ENCODE measurements at places on chromosomes 11 and 22.
A peak's percentile ranks its signal among the peaks of the same experiment; 100 is the strongest.

GRCh38 chr11:93340223-93340622 lies 9.7 kb downstream of the DEUP1 start:
- no peak for DNase-seq

DNA sequence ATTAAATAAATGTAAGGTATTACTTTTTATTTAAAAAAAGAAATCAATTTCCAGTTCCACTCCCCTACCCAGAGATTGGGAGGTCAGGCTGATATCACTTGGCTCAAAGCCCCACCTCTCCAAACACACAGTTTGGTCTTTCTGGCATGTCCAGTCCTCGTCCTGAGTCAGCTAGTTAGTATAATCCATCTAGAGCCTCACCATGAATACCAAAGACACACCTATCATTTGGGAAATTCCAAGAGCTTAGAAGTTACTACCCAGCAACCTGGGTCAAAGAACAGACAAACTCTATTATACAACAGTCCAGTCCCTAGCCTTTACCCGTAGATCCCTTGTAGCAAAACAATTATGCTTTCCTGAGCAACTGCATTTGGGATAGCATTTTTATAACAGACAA lies 9.4 kb downstream of the TREH start:
- no peak for DNase-seq

DNA sequence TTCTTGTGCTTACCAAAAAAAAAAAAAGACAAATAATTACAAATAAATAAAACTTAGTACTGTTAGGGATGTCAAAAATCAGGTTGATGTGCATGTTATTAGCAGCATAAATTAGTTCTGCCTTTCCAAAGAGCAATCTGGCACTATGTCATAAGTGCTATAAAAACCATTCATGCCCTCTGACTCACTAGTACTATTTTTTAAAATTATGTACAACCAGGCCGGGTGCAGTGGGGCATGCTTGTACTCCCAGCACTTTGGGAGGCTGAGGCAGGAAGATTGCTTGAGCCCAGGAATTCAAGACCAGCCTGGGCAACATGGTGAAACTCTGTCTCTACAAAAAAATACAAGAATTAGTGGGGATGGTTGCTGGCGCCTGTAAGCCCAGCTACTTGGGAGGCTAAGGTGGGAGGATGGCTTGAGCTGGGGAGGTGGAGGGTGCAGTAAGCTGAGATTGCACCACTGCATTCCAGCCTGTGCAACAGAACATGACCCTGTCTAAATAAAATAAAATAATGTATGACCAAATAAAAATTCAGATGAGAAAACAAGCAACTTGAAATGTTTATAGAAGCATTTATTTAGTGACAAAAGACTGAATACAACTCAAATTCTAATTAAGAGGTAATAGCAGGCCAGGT lies 25.3 kb downstream of the UEVLD start:
- no peak for DNase-seq

DNA sequence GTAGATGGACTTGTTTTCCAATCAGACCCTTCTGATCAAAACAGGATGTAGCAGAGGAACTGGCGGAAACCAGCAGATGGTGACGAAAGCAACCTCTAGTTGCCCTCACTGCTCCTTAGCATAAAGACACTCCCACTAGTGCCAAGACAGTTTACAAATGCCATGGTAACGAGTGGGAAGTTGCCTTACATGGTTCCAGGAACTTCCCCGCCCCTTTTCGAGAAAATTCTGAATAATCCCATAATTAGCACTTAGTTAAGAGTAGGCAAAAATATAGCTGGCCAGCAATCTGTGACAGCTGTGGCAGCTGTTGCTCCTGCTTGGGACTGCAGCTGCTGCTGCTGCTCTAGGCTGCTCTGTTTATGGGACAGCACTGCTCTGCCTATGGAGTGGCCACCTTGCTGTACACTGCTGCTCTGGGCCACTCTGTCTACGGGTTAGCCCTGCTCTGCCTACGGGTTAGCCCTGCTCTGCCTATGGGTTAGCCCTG lies 33.4 kb upstream of the SORL1 start:
- DNase-seq = peak; percentile 61

DNA sequence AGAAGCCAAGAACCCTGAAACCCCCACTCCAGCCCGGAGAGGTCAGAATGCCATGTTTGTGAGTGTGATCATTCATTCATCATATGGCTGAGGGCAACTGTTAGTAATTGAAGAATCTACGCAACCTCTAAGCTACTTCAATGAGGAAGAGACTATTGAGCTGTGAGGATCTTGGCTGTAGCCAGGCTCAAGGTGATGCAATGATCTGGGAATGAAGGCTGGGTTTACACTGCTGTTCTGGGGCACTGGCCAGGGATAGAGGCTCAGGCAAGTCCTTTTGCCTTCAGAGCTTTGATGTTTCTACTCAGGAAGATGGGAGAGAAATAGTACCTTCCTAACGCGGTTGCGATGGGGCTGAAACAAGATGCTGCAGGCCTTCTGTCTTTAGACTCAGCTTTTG lies 12.9 kb downstream of the CRYBB2 start:
- no peak for DNase-seq

- DNase-seq = no peak
Measured at GRCh38 chr11:119423509-119424254, 710 bp upstream of the THY1 start.

GRCh38 chr22:44438481-44439131 lies 59.4 kb downstream of the RTL6 start:
- no peak for DNase-seq

- no peak for DNase-seq
Measured at GRCh38 chr11:126791446-126791845, 209.1 kb downstream of the KIRREL3 start.

- DNase-seq = no peak
Measured at GRCh38 chr22:48856308-48856615, 971.4 kb downstream of the BRD1 start.

DNA sequence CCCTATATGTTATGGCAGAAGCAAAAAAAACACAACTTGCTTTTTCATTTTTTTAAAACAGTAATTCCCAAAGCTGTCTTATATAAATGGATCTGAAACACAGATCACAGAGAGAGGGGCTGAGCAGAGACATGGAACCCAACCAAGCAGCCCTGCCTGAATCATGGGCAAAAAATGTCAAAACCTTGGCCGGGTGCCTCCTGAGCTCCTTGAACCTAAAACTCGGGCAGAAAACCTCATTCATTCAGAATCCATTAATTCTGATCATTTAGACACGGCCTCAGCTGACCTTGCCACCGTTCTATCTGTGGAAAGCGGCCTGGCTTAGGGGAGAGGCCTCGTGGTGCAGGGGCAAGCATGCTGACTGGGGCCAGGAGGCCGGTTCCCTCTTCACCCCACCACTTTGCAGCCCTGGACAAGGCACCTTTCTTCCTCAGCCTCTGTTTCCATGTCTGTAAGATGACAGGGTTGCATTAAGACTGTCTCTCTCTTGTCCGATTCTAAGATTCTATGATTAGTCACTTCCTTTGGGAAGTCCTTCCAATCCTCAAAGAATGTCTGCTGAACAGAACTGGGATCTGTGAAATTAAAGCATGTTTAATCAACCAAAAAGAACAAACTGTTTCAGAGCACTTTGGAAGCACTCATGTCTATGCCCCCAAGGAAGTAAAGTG lies 26.0 kb downstream of the TENM4 start:
- peak; percentile 55 for DNase-seq

GRCh38 chr11:733072-733471 lies 14.2 kb upstream of the TALDO1 start:
- DNase-seq = no peak

DNA sequence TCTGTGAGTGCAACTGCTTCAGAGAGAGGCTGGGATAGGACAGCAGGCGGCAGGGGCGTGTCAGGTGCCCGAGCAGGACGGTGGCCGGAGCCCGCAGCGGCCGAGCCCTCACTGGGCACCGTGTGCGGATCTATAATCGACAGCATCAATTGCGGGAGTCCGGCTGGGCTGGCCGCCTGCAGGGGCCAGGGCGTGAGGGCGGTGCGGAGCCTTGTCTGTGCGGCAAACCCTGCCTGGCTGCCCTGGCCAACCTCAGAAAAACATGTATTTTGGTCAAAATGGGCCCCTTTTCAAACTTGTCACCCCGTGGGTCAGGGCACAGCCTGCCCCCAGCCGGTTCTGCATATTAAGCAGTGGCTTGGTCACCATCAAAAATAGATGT lies 91.3 kb upstream of the KCNQ1OT1 start:
- peak; percentile 46 for DNase-seq

DNA sequence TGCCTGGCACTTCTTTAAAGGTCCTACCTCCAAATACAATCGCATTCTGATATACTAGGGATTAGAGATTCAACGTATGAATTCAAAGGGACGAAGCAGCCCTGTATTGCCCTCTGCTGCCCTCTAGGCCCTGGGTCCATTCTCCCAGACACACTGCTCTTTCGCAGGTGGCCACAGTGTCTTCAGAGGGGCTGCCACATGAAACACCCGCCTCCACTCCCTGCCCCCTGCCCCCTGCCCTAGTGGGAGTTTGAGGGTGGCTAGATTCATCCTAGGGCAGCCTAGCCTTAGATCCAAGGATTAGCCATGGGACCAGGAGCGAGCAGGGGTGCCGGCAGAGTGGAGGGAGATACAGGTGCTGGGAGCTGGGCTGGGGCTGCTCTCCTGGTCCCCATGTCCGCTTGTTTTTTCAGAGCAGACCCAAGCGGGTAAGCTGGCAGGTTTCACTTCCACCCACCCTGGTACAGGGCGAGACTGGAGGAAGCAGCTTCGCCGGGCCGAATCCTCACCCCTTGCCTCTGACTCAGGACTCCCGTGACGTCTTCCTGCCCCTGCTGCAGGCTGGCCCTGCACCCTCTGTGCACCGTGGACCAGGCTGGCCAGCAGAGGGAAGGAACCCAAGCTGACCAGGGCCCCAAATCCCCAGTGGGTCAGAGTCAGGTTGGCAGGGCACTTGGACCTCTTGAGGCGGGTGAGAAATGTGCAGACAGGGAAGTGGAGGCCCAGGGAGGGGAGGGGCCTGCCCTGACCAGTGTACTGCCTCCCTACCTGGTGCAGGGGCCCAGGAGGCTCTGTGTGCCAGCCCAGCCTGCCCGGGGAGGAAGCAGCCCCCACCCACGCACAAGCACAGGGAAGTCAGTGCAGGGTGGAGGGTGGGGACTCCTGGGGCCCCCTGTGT lies 28.4 kb upstream of the HMOX1 start:
- no peak for DNase-seq

GRCh38 chr11:20037396-20038153 lies 122.7 kb downstream of the DBX1 start:
- no peak for DNase-seq

DNA sequence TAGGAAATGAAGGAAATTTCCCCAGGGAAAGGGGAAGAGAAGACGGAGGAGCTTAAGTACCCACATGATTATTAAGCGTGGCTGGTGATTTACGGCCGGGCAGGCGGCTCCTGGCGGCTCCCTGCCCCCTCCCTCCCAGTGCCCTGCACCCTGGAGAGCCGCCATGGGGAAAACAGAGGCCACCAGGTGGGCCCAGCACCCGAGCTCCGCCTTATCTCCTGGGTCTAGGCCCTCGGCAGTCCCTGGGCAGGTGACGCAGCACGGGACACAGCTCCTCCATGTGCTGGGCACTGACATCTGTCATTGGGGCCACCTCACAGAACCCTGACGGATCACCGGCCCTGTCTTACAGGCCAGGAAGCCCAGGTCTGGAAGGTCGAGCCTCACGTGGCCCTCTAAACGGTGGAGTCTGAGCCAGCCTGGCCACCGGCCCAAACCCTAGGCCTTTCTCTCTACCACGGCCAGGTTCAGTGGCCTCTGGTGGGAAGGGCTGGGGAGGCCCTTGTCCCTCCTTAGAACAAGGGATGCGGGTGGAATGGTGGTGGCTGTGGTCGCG lies 60.2 kb upstream of the PPARA start:
- DNase-seq = peak; percentile 29

DNA sequence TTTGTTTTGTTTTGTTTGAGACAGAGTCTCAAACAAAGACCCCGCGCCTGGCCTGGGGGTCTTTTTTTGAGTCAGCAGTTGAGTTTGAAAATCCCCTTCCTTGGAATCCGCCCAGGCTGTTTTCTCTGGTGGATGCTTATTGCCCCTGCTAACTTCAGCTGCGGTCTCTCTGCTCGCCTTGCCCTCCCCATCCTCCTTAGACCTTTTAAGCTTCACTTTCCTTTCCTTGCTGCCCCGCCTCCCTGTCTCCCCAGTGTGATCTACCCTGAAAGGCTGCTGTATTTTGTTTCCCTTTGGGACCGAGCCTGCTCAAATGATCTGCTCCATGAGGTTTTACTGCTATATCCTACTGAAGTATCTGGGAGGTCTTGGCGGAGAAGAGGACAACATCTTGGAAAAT lies 2.5 kb downstream of the USP18 start:
- DNase-seq = no peak

GRCh38 chr11:128841461-128842072 lies 25.5 kb downstream of the KCNJ1 start:
- peak; percentile 60 for DNase-seq

GRCh38 chr11:89184021-89184420 lies 6.3 kb downstream of the TYR start:
- no peak for DNase-seq

DNA sequence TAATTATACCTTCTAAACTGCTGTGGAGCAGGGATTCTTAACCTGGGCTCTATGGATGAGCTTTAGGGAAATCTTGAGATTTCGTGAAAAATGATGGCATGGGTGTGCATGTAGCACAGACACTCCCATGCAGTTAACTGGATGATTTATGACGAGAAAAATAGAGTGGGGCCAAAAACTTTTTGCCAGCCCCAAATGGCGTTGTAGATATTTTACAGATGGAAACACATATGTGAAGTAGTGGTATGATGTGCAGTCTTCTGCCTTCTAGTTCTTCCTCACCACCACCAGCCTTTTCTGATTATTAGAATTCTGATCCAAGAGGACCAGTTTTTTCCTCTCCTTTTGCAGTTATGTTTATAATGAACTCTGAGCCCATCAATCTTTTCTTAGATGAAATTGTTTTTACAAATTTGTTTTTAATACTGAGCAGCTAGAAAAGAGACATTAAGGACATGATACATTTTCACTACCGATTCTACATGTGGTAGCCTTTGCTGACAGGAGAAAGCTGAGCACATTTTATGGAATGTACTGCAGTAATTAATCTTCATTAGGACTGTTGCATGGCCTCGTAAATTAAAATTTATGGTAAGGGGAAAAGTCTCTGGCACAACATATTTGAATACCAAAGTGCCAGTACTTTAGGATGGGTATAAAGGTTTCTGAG lies 261.4 kb downstream of the DDX10 start:
- DNase-seq = no peak

GRCh38 chr11:4072668-4073285 lies 21.8 kb upstream of the RRM1 start:
- DNase-seq = peak; percentile 52

GRCh38 chr11:416051-416756 lies 1.4 kb upstream of the SIGIRR start:
- DNase-seq = no peak

GRCh38 chr11:17648528-17648927 lies 70.8 kb upstream of the MYOD1 start:
- DNase-seq = no peak

GRCh38 chr22:25139062-25139461 lies 60.6 kb upstream of the CRYBB3 start:
- no peak for DNase-seq

GRCh38 chr11:62709247-62710000 lies 1.9 kb downstream of the GNG3 start:
- peak; percentile 98 for DNase-seq

DNA sequence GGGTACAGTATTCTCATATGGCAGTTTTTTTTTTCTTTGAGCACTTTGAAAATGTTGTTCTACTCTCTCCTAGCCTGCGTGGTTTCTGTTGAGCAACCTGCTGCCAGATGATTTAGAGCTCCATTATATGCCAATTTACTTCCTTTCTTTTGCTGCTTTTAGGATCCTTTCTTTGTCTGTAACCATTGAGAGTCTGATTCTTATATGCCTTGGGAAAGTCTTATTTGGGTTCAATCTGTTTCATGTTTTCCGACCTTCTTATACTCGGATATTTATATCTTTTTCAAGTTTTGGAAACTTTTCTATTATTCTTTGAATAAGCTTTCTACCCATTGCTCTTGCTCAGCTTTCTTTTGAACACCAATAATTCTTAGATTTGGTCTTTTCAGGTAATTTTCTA lies 138.1 kb upstream of the RAG2 start:
- no peak for DNase-seq

Measured in left hindlimb (tissue), 1 donor.